ENCODE measurements at places on chromosomes 6 and 20.
A peak's percentile ranks its signal among the peaks of the same experiment; 100 is the strongest.

DNA sequence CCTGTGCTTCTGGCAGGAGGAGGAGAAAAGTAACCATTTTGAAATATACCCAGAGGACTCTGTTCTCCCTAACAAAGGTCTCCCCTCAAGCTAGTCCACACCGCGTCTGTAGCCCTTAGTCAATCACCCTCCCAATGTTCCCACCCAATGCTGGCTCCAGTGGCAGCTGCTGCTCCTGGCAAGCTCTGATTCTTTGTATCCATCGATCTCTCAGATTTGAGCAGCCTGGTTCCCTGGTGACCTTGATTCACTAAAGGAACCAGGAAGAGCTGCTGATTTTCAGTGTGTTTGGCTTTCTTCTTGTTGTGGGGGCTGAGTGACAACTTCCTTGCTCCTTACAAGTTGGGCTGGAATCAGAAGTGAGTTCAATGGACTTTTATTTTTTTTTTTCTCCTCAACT, 68.5 kb downstream of the FOXC1 start:
- DNase-seq = no peak

- no peak for DNase-seq
These were observed 29.9 kb upstream of the PNRC1 start for GRCh38 chr6:89050697-89051096.

GRCh38 chr6:137819740-137820139, 47.3 kb upstream of the TNFAIP3 start:
- DNase-seq = no peak

GRCh38 chr6:7765575-7766325, 39.9 kb downstream of the BMP6 start:
- no peak for DNase-seq

GRCh38 chr6:16623731-16624130, 137.5 kb downstream of the ATXN1 start:
- no peak for DNase-seq

- no peak for DNase-seq
These were observed 43.2 kb downstream of the NCOA3 start for GRCh38 chr20:47544852-47545251.

- DNase-seq = no peak
These were observed 237.8 kb downstream of the SYNE1 start for GRCh38 chr6:152399399-152399798.

- DNase-seq = no peak
These were observed 12.9 kb upstream of the OCSTAMP start for GRCh38 chr20:46563170-46563859.

GRCh38 chr20:24503352-24503931, 34.0 kb downstream of the SYNDIG1 start:
- DNase-seq = no peak

- DNase-seq = no peak
These were observed 126.5 kb upstream of the CITED2 start for GRCh38 chr6:139500977-139501376.

GRCh38 chr20:44773070-44773829, 27.6 kb downstream of the KCNK15 start:
- no peak for DNase-seq

- no peak for DNase-seq
These were observed 36.4 kb downstream of the RIPOR3 start for GRCh38 chr20:50654904-50655303.

- peak; percentile 52 for DNase-seq
These were observed 189.1 kb upstream of the SUPT3H start for GRCh38 chr6:45566882-45567281.

DNA sequence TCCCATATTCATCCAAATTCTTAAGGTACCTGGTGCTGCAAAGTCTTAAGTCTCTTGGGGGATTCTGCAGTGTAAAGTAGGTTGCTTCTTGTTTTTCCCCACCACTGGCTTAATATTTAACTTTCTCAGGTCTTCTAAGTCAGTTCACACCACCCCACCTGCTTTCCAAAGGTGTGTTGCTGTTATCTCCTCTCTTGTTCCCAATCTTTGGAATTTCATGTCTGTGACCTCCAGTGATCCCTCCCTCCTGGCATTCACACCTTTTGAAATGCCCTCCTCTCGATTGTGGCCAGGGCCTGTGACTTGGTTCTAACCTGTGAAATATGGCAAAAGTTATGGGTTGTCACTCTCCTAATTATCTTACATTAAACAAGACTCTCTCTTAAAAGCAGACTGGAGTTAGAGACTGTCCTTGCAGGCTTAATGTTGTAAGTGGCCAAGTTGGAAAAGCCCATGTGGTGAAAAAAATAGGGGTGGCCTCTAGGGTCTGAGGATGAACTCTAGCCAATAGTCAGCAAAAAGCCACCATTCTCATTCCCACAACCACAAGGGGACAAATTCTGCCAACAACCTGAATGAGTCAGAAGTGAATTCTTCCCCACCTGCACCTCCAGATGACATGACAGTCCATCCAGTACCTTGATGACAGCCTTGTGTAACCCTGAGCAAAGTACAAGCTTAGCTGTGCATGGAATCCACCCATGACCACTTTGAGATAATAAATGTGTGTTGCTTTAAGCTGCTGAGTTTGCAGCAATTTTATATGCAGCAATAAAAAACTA, 45.1 kb downstream of the ADGRF1 start:
- DNase-seq = peak; percentile 49

Measured in HepG2 (cell line).